ENCODE measurements at places on chromosomes 5 and 9.
A peak's percentile ranks its signal among the peaks of the same experiment; 100 is the strongest.

GRCh38 chr5:158601118-158601517 lies 498.6 kb downstream of the EBF1 start:
- DNase-seq = no peak

DNA sequence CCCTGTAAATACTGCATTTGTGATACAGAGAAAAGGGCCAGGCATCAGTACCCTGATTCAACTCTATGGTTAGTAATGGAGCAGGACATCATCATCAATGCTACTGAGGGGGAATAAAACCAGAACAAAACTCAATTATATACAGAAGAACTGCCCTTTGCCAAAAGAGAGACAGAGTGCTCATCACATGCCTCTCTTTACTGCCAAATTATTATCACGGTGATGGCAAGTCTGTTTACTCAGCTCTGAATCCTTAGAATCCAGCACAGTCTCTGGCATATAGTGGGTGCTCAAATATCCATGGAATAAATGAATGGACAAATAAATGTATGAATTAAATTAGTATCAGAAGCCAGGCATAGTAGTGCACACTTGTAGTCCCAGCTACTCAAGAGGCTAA lies 130.2 kb downstream of the TTC39B start:
- no peak for DNase-seq

GRCh38 chr9:82499337-82499736 lies 510.8 kb downstream of the SPATA31D1 start:
- no peak for DNase-seq

- no peak for DNase-seq
Observed at GRCh38 chr9:127519301-127520166, 68.2 kb downstream of the LRSAM1 start.

DNA sequence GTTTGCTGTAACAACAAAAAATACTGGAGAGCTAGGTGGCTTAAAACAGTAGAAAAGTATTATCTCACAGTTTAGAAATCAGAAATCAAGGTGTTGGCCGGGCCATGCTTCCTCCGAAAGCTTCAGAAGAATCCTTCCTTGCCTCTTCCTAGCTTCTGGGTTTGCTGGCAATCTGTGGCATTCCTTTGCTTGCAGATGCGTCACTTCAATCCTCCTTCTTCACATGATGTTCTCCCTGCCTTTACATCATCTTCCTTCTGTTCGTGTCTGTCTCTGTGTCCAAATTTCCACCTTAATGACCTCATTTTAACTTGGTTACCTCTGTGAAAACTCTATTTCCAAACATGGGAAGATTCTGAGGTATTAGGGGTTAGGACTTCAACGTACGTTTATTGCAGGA lies 90.4 kb upstream of the CHD1 start:
- DNase-seq = no peak

DNA sequence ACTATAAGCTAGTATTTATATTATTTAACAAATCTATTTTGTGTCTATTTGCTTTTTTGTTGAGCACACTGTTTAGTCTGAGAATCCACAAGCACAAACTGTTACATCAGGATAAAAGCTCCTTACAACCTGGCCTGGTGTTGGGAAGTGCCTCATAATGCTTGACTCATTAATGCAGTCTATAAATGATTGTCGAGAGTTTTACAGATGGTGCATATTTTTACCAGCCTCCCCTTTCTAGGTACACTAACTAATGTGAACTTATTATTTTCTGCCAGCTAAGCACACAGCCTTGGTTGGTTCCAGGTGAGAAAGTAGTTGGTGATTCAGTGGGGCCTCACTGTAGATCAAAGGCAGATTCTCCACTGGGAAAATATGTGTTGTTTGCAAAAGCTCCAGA lies 151.0 kb upstream of the ADAMTS16 start:
- DNase-seq = no peak

GRCh38 chr9:77751341-77752091 lies 103.4 kb upstream of the GNA14 start:
- DNase-seq = no peak

GRCh38 chr5:122972877-122973276 lies 63.6 kb downstream of the PPIC start:
- DNase-seq = no peak

DNA sequence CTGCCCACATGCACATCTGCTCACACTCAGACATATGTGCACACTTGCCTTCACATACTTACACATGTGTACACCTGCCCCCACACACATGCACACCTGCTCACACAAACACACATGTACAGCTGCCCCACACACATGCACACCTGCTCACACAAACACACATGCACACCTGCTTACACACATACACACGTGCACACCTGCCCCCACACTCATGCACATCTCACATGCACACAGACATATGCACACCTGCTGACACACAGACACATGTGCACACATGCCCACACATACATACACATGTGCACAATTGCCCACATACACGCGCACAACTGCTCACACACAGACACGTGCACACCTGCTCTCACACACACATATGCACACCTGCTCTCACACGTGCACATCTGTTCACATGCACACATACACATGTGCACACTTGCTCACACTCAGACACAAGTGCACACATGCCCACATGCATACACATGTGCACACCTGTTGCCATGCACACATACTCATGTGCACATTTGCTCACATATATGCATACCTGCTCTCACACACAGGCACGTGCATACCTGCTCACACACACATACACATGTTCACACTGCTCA lies 147.8 kb upstream of the FOXD4L5 start:
- no peak for DNase-seq

- DNase-seq = no peak
Observed at GRCh38 chr9:16202914-16203728, 650.3 kb downstream of the CCDC171 start.

GRCh38 chr9:136928591-136928990 lies 15.9 kb downstream of the FBXW5 start:
- DNase-seq = no peak

DNA sequence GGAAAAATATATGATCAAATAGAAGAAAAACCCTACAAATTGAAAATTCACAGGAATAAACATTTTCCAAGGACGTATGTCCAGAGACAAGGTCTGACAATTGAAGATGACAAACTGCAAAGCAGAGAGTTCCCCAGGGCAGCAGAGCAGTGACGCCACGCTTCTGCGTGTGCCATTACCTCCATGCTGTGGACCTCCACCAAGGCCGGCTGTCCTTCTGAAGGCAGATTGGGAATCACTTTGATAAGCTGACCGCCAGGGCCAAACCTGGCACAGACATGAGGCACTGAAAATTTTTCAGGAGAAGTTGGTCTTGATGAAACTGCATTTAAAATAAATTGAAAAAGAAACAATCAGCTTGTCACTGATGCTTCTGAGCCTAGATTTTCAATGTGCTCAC lies 18.6 kb downstream of the SEC16A start:
- DNase-seq = no peak

- DNase-seq = peak; percentile 11
Observed at GRCh38 chr9:35790385-35791296, 750 bp upstream of the NPR2 start.

- DNase-seq = no peak
Observed at GRCh38 chr5:160616712-160617497, 195.2 kb downstream of the PTTG1 start.

DNA sequence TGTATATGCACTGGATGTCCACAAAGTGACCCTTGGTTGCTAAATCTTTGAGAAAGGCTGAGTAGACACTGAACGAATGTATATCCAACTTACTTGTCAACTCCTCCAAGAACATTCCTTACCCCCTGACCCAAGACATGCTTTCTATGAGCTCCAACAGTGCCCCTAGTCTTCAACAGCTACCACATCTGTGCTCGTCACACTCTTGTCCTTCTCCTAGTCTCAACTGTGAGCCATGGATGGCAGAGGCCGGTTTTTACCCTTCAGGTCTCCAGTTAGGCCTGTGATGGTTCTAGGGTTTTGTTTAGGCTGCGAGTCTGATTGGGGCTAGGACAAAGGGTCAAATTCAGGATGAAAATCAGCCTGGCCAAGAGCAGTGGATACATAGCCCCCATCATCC lies 19.0 kb upstream of the GPX3 start:
- no peak for DNase-seq

- DNase-seq = peak; percentile 16
Observed at GRCh38 chr9:130172161-130172857, at the start of gene NCS1. Gene NCS1 (plus strand): TSS chr9:130172404. CDS start chr9:130172664, 260 bp downstream.

DNA sequence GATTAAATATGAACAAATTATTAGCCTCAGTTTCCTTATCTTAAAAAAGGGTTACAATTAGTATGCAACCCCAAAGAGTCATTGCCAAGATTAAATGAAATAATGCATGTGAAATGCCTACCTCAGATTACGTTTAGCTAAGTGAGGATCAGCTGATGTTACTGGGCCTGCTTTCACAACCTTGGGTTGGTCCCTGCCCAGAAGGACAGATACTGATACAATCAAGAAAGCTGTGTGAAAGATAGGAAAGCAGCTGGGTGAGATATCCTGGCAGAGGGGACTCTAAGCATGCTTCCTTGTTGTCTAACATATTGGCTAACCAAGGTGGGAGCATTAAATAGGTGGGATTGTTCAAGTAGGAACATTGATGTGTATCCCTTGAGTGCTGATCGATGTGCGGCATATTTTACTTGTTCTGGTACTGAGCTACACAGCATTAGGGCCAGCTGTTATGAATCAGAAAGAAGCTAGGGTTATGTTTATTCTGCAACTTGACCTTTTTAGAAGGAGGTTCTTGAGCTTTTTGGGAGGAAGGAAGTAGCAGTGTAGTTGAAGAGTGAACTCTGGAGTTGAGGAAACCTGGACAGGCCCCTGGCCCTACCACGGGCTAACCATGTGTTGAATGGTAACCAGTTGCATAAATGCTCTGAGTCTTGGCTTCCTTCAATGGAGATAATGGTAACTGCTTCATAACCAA lies 28.9 kb downstream of the SNX24 start:
- DNase-seq = no peak

DNA sequence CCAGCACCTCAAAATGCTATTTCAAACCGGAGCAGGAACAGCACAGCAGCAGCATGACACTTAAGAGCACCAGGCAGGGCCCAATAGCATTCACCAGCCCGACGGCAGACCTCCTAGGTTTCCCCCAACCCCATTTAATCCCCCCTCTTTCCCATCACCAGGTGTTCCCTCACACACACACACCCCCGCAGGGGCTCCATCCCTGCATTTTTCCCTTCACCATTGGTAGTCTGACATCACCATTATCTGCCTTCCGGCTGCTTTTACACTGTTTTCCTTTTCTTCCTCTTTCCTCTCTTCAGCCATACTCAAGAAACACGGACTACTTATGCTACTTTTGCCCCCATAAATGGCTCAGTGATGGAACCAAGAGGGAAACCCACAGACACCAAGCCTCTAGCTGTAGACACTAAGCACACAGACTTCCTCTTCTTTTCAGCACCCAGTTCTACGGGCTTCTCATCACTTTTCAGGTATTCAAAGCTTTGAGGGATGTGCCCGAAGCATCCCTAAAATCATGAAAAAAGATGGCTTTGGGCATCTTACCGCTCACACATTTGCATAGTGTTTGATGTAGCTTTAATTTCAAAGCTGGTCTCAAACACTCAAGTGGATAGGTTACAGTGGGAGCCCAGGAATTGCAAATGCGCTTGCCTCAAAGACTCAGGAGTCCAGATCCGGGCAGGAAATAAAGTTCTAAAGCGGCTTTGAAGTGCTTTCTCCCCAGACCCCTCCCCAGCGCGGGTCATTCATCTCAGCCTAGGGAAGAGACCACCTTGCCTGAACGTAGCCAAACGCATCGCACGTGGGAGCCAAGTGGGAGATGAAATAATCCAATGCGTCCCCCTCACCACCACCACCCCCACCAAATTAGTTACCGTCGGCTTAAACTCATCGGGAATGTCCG lies 141.5 kb downstream of the TSSK1B start:
- DNase-seq = no peak

DNA sequence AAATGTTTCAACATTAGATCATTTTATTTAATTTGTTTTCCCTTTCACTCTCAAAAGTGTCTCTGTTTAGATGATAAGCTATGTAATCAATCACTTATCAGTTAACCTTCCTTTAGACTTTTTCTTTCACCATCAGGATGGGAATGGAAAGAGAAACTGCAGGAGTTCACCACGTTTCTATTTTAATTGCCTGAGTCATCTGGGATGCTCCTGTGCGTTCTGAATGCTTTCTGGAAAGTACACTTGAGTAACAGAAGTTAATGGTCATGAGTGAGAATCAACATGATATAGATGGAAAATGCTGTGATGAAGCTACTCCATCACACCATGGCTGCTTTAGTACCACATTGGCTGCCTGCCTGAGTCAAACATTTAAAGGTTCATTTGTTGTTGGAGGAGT lies 783.3 kb upstream of the CDH9 start:
- no peak for DNase-seq

- DNase-seq = no peak
Observed at GRCh38 chr5:138544181-138545134, 1.4 kb upstream of the ETF1 start.

- DNase-seq = no peak
Observed at GRCh38 chr5:154140381-154140780, 50.2 kb upstream of the GALNT10 start.

- no peak for DNase-seq
Observed at GRCh38 chr9:87127543-87127942, 180.2 kb upstream of the GAS1 start.

GRCh38 chr9:126327714-126328185 lies 1.1 kb downstream of the MVB12B start:
- DNase-seq = no peak

DNA sequence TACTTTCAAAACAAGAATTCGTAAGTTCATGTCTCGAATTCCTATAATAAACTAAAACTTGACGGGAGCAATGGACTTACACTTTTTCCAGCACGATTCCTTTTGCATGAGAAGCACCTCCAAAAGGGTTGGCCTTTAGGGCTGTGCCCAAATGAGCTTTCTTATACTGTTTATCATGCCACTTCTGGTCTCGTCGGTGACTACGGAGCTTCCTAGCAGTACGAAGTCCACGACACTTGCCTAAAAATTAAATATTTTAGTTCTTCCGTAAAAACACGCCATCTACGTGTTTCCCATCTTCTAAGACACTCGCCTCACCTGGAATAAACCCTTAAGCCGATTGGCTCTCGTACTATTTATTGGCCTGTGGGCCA lies 554 bp downstream of the RPS23 start:
- DNase-seq = no peak

DNA sequence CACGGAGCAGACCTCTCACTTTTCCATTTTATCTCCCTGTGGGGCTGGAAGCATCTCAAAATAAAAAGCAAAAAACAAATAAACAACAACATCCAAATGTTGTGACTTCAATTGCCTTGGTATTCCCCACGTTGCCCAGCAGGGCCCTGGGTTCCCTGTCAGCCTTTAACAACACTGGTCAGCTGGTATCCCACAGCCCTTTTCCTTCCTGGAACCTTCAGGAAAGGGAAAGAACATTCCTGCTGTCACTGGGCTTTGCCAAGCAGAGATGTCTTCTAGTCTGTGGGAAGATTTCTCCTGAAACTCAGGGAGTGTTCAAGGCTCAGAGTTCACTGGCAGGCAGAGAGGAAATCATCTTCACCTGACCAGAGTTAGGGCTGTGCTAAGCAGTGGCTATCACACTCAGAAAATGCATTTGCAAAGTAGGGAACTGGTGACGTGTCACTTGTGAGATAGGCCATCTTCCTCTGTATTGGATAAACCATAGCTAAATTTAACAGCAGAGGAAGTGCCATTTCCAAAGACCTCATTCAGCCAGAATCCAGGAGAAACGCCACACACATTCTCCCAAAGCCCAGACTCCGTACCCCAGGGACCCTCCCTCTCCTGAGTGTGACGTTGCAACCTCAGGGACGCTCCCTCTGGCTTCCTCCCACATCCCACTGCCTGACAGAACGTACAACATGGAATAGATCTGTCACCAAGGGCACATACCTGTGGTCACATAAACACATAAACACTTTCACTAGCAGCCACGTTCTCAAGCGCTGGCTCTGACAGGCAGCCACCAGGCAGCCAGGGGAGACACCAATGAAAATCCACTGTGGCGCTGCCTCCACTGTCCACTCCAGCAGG lies 274.0 kb upstream of the DAPK1 start:
- no peak for DNase-seq
